ENCODE measurements at places on chromosomes 3 and 15.

GRCh38 chr15:96047255-96047931, 283.1 kb upstream of the NR2F2 start:
- DNase-seq, result no peak

DNA sequence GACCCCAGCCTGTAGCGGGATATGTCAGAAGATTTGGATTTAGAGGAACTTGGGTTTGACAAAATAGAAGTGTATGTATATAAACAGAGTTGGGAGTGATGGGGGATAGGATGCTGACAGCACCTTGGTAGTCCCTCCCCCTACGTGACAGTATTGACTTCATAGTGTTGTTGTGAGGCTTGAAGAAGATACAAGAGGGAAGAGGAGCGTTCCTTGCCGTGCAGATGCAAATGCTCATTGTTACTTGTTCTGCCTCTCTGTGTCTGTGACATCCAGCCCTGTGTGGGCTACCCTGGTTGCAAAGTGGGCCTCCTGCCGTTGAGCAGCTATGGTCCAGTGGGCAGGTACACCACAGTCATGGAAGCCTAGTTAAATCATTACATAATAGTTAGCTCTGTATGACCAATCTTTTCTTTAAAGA, 45.0 kb downstream of the SMAD3 start:
- no peak for DNase-seq

GRCh38 chr3:126209741-126210140, 29.4 kb upstream of the ALDH1L1 start:
- no peak for DNase-seq

DNA sequence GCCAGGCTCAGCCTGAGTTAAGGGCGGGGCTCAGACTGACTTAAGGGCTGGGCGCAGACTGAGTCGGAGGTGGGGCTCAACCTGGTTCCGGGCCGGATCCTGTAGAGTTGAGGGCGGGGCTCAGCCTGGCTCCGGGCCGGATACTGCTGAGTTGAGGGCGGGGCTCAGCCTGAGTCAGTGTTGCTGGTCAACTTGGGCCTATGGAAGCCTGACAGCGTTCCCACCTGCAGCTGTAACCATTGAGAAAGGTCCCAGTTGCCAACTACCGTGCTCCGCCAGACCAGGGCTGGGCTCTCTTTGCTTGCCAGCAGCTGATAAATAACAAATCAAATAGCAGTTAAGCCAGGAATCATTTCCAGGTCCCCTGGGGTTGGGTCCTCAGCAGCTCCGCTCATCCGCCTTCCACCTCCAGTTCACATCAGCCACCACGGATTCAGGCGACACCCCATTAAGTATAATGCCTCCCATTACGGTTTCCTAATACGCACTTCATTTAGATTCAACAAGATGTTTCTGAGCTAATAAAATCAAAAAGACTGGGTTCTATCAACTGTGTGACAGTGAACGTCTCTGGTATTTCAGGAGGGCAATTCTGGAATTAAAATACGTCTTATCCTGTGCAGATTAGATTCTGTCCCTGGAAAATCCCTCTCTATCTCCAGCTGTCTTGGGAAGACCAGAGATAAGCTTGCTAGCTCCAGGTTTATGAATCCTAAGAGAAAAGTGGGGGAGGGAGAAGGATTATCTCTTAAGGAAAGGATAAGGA, 7.3 kb downstream of the GRIP2 start:
- DNase-seq, result no peak

DNA sequence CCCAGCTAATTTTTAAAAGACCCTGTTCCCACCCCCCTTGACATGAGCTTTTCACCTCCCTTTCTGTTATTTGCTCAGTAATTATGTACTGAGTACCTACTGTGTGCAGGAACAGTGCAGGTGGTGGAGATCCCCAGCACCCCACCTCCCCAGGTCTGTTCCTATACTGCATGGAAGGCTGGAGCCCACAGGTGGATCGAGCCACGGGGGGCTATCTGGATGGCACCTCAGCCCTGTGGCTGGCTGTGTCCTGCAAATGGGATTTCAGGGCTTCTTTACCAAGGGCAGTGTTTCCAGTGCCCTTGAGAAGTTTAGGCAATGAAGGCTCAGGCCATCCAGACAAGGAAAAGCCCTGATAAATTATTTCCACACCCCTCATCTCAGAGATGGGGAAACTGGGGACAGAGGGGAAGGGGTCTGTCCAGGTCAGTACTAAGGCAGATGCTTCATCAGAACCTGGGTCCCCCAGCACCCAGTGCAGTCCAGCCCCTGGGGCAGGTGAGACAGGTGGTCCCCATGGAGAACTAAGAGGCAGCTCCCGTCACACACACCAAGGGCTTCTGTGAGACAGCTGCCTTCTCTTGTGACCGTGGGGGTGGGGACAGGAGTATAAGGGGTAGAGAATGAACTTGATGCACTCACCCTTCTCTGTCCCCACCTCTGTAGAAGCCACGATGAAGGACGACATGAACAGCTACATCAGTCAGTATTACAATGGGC, 109.6 kb downstream of the ETFA start:
- DNase-seq, result no peak

- no peak for DNase-seq
Observed at GRCh38 chr3:45009868-45010267, 16.2 kb upstream of the CLEC3B start.
